ENCODE measurements at places on chromosomes 11 and 22.
A peak's percentile ranks its signal among the peaks of the same experiment; 100 is the strongest.

DNA sequence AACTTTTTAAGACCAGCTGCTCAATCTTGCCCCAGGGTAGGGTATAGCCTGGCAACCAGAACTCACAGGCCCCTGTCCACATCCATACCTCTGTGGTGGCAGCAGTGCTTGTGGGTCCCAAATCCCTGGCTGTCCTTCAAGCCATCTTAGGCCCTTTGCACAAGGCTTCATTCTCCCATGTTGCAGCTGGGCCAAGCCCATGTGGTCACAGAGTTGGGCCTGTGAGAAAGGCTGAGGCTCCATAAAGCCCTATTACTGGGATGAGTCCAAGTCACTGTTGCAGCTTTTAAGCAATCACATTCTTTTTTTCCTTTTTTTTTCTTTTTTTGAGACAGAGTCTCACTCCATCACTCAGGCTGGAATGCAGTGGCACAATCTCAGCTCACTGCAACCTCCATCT is 47.9 kb upstream of the SLC25A1 start:
- no peak for DNase-seq

GRCh38 chr11:30830681-30831080 is 244.5 kb upstream of the MPPED2 start:
- no peak for DNase-seq

DNA sequence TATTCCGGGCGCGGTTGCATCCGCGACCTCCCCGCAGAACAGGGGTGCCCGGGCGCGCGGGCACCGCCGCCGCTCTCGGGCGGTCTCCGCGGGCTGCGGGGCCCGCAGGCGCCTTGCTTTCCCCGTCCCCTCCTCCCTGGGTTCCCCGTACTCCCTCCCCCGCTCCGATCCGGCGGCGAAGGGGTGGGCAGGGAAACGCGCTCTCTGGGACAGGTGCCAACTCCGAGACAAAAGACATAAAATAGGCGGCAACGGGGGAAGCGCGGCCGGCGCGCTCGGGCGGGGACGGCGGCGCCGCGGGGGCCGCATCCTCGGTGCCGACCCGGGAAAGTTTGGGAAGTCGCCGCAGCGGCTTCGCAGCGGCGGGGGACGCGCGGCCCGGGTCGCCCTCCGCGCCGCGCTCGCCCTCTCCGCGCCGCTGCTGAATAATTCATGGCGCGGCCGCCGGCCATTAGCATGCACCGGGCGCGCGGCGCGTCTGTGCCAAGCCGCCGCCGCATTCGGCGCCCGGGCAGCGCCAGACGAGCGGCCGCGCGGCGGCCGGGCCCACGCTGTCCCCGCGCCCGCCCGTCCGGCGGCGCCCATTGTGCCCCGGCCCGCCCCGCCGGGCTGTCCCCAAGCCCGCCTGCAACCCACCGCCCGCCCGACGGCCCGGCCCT is 78.7 kb upstream of the PPARA start:
- peak; percentile 33 for DNase-seq

GRCh38 chr11:68036141-68036716 is 2.6 kb upstream of the TCIRG1 start:
- DNase-seq = peak; percentile 41

DNA sequence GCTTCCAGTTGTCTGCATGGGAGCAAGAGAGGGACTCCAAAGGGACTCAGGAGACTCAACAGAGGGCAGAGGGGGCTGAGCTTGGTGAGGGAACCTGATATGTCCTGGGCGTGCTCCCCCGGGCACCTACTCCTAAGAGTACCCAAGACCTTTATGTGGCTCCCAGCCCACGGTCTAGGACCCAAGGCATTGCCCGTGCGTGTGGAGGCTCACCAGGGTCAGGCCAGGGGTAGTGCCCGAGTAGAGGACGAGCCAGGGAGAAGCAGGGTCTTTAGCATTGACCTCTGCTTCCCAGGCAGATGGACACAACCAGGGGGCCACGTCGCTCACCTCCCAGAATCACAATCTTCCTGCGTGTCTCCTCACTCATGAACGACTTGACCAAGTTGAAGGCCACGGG is 13.4 kb downstream of the SEC14L4 start:
- DNase-seq = no peak

GRCh38 chr11:74896311-74896710 is 52.6 kb downstream of the XRRA1 start:
- DNase-seq = no peak

DNA sequence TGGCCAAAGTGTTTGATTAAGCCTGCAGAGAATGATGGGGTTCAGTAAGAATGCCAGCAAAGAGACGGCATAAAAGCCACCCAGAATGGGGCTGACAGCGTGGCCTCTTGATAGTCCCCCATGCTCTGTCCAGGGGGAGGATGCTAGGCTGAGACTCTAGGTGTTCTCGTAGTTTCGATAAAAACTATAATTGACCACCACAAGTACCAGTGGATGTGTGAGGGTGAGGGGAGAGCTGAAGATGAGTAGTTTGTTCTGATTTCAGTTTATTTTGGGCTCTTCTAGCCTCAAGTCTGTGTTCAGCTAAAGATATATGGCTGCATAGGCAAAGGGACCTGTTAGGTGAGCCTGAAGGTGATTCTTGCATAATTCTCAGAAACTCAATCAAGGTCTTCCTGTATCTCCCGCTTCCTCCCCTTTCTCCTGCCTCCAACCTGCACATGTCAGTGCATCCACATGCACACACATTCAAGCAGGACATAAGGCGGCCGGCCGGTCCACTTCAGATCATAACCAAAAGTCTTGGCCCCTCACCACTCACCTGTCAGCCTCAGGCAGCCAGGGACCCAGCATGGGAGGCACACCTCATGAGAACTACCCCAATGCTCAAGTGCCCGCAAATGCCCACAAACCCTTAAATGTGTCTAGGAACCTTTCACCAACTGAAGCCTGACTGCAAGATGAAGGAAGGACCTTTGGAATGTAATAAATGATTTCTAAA is 31.2 kb downstream of the FLI1 start:
- no peak for DNase-seq

- DNase-seq = no peak
Measured at GRCh38 chr11:15882876-15883454, 473.4 kb downstream of the SOX6 start.

DNA sequence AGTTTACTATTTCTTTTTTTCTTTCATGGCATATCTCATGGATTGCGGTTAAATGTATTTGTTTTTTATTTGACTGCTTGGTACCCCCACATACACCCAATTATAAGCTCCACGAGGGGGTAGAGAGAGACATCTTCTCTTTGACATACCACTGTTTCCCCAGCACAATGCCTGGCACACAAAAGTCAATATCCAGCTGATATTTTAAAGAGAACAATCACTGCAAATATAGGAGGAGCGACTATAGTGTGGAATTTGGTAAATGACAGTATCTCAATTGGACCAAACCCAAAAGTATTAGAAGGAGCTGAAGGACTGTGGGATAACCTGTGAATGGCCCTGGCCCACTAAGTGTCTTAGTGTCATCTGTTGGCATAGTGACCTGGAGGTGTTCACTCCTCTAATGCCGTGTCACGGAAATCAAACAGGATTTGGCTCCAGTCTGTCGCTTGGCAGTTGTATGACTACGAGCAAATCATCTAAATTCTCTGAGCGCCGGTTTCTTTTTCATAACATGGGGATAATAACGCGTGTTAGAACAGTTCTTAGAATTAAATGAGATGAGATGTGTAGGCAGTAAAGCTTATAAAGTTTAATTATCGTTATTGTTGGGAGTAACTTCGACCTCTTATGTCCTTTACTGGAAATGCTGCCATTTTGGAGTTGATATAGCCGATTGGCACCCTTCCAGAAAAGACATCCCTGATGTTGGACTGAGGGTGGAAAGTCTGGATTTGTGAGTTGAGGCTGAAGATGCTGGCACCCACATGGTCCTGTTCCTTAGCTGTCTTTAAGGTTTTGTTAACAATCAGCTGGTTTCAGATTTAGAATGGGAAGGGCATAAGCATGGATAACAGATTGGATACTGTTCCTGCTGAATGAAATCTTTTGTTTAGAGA is 144.5 kb downstream of the DBX1 start:
- no peak for DNase-seq

GRCh38 chr22:38017272-38017920 is 33.0 kb upstream of the SOX10 start:
- DNase-seq = no peak

- DNase-seq = no peak
Measured at GRCh38 chr11:45267052-45267451, 19.1 kb downstream of the SYT13 start.

GRCh38 chr11:30196400-30197206 is 34.2 kb upstream of the FSHB start:
- no peak for DNase-seq

DNA sequence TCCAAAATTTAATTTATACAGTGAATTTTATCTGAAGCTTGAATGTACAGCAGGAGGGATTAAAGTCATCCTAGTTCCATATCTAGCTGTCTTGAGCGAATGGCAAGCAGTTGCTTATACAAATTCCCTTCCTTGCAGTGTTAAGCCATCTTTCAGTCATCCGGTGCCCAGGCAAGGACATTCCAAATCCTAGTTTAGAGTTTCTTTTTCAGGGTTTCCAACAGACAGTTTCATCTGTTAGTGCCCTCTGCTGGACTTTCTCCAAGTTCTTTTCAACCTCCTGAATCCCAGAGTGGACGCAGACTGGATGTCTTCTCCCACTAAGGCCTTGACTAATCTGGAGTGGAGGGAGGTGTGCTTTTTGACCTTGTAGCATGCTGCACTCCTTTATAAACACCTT is 45.4 kb downstream of the GRAMD1B start:
- no peak for DNase-seq

DNA sequence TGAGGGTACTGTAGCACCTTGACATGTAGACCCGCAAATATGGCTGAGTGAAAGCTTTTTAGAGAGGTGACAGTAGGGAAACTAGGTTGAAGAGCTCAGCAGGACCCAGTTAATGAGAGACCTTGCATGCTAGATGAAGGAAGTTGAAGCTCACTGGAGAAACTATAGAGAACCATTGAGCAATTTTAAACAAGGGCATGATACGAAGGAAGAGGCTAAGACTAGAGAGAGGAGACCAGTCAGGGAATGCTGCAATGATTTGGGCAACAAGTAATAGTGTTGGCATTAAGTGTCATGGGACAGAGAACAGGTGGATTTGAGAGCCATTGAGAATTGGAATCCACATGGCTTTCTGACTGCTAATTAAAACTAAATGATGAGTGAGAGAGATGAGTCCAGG is 4.1 kb downstream of the OLFML1 start:
- DNase-seq = no peak

GRCh38 chr22:42380769-42381551 is 51.2 kb downstream of the NFAM1 start:
- DNase-seq = no peak

DNA sequence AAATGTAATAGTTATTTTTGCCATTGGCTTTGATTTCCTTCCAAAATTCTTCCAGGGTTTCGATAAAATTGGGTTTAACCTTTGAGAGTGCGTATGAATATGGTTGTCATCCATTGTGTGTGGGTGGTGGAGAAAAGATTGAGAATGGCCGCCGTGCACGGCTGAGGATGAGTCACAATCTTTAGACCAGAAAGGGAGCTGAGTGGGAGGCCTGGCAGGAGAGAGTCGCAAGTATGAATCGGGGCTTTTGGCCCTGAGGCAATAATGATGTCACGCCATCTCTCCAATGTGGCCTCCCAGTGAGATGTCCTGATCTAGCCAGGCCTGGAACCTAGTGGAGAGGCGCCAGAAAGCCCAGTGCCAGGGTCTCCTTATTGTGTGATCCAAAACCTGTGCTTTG is 33.1 kb upstream of the SMPD1 start:
- DNase-seq = no peak

GRCh38 chr11:288478-289397 is at the start of gene PGGHG:
TSS of gene PGGHG (plus strand) at chr11:289126. CDS start at chr11:289817, 691 bp downstream.
- peak; percentile 53 for DNase-seq

DNA sequence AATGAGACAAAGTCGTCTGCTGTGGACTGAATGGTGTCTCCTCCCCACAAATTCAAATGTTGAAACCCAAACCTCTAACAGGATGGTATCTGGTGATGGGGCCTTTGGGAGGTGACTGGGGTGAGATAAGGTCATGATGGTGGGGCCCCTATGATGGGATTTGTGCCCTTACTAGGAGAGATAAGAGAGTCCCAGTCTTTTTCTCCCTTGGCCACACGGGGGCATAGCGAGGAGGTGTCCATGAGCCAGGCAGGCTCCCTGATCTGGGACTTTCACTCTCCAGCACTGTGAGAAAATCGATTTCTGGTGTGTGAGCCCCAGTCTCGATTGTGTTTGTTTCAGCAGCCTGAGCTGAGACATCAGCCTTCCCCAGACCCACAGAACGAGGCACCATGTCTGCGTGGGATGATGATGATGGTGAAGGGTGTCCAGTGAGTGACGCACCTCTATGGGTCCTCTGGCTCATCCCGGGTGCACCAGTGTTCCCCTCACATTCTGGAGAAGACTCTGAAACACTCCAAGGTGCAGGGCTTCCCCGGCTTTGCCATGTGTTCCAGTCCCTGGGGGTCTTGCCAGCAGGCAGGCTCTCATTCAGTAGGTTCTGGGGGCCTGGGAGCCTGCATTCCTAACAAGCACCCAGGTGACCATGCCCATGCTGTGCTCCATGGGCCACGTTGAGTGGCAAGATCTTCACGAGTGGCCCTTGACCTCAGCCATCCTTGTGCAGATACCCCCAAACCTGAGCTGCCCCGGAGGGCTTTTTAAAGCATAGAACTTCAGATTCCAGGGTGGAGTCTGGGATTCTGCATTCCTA is 363.0 kb downstream of the CTTN start:
- no peak for DNase-seq

DNA sequence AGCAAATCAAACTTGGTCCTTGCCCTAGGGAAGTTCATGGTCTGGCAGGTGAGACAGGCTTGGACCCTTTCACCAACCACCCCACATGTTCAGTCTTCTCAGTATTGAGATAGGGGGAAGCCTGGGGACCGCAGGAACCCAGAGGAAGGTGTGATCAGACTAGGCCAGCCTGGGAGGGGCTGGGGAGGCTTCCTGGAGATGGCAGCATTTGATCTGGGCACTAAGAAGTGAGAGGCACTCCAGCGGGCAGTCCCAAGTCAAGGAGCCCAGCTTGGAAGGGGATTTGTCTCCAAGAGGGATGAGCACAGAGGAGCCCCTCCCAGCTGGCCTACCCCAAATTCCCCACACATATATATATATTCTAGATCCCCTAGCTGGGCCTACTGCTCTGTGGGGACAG is 5.4 kb downstream of the LRRC32 start:
- DNase-seq = no peak

DNA sequence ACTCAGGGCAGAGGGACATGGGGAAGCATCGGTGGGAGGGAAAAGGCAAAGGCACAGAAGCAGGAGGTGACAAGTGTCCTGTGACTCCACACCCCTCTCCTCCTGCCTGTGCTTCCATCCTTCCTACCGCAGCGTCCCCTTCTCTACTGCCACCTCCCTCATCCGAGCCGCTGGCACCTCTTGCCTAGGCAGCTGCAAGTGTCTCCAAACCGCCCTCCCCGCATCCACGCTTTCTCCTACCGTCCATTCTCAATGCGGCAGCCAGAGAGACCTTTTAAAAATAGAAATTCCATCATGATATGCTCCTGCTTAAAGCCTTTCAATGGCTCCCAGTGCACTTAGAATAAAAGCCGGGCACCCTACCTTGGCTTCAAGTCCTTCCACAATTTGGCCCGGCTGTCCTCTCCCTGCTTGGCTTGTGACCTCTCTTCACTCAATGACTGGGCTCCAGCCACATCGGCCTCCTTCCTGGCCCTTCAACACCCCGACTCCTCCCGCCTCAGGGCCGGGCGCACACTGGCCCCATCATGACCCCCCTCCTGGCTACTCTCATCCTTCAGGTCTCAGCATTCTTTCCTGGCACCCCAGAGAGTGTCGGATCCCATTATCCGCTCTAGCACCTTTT is 16.5 kb downstream of the LRRC10B start:
- no peak for DNase-seq

GRCh38 chr11:120136356-120136755 is 1.6 kb downstream of the TRIM29 start:
- no peak for DNase-seq

- DNase-seq = no peak
Measured at GRCh38 chr22:27435844-27436576, 365.5 kb downstream of the MN1 start.

Measured in CD4-positive, alpha-beta T cell treated with Interleukin-15 for 1 hour (primary cell).